Chondrocyte (in vitro differentiated cells): ENCODE measurements at places on chromosomes 13 and 19. TPM values are rescaled to one million over a fixed set of nuclear protein-coding genes. Genes with fewer than 3 reads are reported as not detected.

The LIN7B gene
- total RNA-seq, result 12.7 to 14.3 TPM (median 13.9 TPM) in 3 replicates

The KLK15 gene
- total RNA-seq, result not detected in 3 replicates

The PSG3 gene
- total RNA-seq, result 0.99 TPM in 1 of 3 replicates, not detected in the others

The FAM98C gene
- total RNA-seq, result 15.5 to 16.5 TPM (median 16.0 TPM) in 3 replicates

The CAMSAP3 gene
- total RNA-seq, result 0.41 to 0.42 TPM in 2 of 3 replicates, not detected in the other

The OR4F17 gene
- total RNA-seq, result not detected in 3 replicates

The NCCRP1 gene
- total RNA-seq, result not detected in 3 replicates

The MATK gene
- not detected in 3 replicates for total RNA-seq

The KXD1 gene
- 63.4 to 69.8 TPM (median 65.4 TPM) in 3 replicates for total RNA-seq

The MYDGF gene
- total RNA-seq, result 124 to 130 TPM (median 124 TPM) in 3 replicates

The TRAPPC5 gene
- total RNA-seq, result 94.3 to 107 TPM (median 97.2 TPM) in 3 replicates

The SUGP2 gene
- total RNA-seq, result 63.8 to 87.4 TPM (median 66.4 TPM) in 3 replicates

The TPTE2 gene
- total RNA-seq, result not detected in 3 replicates

DNA sequence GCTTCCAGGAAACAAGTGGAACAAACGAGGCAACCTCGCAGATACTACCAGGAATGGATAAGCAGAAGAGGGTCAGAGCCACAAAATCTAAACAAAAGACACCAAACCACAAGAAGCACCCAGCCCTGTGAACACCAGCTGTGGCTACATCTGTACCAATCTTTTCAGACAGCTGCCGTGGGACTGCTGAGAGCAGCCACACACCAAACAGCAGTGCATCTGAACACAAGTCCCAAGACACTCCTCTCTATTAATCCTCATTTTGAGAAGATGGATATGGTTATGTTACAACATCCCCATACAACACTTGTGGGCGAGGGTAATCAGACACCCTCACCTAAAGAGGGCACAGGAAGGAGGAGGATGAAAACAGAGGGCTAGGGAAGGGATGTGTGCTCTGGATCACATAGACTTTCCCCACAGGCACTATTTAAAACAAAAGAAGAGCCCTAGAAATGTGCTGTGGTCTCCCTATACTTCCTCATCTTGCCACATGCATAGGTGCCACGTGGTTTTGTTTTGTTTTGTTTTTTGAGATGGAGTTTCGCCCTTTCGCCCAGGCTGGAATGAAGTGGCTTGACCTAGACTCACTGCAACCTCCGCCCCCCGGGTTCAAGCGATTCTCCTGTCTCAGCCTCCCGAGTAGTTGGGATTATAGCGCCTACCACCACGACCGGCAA is 41.6 kb upstream of the ZNF14 start:
- no peak for DNase-seq

DNA sequence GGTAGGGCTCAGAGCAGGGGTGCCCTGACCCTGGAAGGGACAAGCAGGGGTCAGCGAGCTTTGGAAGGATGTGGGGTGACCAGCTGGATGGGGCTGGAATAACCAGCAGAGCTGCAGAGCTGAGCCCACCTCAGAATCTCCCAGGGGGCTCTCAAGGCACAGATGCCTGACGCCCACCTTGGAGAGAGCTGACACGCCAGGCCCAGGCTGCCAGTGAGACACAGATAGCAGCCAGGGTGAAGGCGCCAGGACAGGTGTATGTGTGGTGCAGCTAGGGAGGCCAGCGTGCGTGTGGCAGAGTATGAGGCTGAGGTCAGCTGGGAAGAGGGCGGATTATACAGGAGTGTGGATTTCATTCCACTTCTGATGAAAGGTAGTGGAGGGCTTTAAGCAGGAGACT is 8.9 kb downstream of the AP1M1 start:
- no peak for DNase-seq

DNA sequence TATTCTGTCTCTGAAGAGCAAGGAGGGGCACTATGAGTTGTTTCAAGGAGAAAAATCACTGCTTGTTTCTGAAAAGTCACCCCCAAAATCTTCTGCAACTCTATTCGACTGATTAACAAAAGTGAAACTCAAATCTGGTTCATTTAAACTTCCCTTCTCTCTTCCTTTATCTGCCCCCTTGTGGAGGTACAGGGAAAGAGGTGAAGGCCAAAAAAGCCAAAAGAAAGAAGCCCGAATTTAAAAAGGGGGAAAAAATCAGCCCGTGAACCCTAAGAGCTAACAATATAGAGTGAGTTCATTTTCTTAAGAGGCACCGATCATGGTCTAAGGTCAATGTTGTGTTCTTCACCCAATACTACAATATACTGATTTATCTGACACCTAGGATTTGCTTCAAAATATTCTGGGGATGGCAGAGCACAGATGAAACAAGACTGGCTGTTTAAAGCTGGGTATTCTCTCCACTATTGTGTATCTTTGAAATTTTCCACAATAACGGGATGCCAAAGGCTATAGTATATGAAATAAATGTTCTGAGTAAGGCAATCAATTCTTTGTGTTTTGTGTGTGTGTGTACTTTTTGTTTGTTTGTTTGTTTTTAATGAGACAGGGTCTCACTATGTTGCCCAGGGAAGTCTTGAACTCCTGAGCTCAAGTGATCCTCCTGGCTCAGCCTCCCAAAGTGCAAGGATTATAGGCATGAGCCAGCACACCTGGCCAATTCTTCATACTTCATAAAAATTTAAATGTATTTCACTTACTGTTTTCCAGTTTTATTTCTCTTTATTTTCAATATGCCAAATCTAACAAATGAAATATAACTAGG is 55.0 kb upstream of the EEF1AKMT1 start:
- no peak for DNase-seq

GRCh38 chr19:19444681-19445155 is 39.2 kb downstream of the GATAD2A start:
- DNase-seq, result no peak

GRCh38 chr19:6092329-6093286 is 17.7 kb downstream of the RFX2 start:
- DNase-seq, result no peak

- peak; percentile 64 for DNase-seq
These were observed 1383.4 kb upstream of the PCDH20 start for GRCh38 chr13:62799038-62799535.

DNA sequence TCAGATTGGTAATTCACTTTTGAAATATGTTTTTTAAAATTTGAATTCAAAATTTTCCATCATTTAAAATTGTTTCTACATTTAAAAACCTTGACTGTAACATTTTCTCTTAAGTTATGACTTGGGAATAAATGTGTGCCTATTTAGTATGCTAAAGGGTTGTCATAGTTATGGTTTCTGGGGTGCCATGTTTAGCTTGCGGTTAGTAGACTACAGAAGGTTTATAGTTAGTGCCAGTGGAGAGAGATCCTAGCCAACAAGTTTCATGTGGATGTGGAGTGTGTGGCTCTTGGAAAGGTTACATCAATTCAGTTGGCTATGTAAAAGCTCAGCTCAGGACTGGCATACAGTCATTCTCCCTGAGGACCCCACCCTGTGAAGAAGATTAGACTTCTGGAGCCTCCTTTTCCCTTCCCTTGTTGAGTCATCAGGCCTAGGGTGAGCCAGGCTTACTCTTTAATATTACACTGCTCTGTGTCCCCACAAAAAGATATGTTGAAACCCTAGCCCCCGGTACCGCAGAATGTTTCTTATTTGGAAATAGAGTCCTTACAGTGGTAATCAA is 20.4 kb downstream of the LMO7 start:
- no peak for DNase-seq

- DNase-seq, result no peak
These were observed 15.4 kb upstream of the MATK start for GRCh38 chr19:3801412-3802096.

DNA sequence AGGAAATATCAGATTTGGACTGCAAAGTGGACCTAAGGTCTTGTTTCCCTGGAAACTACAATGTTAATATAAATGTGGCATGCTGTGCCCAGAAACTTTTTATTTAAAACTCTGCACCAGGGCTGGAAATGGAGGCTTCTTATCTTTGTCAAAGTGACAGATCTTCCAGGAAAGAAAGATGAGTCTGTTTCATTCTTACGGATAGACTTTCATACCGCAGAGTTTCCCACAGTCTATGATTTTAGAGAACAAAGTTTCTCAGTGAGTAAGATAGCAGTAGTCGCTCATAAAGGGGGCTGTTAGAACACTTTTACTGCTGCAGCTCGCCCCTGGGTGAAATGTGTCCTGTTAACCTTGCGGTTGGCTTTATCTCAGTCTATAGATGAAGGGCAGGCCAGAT is 6.7 kb downstream of the CLEC11A start:
- DNase-seq, result no peak

DNA sequence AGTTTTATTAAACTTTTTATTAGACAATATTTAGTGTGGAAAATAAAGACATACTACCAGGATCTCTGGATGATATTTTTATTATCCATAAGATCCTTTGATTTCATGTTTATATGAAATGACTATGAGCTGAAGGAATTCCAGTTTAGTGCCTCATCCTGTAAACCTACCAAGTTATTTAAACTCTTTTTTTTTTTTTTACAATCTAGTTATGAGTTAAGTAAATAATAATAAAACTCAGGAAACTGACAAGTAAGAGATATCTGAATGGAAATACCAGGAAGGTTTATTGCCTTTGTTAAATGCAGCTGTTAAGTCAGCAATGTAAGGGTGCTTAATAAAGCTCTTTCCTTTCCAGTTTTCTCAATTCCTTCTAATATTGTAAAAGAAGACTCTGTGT is 53.9 kb downstream of the RXFP2 start:
- DNase-seq, result no peak

DNA sequence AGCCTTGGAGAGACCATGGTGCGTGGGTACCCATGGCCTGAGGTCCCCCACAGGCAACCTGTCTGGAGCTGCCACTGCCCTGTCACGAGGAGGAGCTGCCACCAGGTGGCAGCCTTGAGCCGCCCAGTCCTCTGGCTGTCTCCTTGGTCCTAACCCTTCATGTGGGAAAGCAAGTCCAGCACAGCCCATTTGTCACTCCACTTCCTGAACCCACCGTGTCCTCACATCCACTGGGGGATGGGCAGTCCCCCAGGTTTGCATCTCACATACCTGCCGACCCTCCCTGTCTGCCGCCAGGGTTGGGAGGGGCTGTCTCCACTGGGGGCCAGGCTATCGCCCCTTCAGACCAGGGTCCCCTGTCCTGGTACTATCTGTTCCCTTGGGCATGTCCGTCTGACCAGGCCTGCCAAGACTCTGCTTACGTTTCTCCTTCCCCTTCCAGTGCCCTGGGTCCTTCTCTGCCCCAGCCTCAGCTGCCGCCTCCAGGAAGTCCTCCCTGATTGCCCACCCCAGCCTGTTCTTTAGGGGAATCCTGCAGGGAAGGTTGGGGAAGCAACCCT is 4.5 kb downstream of the FAM174C start:
- DNase-seq, result no peak

DNA sequence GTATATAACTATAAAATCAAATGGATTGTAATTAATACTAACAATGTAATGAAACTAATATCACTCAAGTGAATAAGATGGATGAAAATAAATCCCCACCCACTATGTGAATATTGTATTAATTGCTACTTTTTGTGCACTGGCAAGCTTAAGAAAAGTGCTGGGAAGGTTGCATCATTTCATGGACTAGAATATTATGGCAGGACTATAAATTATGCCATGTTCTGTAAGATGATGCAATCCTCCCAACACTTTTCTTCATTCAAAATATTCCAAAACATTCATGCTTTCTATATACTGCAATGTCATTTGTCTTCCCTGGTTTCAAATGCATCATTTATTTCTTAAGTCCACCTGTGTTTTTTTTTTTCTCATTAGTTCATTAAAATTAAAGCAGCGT is 457.6 kb upstream of the GPC6 start:
- no peak for DNase-seq

DNA sequence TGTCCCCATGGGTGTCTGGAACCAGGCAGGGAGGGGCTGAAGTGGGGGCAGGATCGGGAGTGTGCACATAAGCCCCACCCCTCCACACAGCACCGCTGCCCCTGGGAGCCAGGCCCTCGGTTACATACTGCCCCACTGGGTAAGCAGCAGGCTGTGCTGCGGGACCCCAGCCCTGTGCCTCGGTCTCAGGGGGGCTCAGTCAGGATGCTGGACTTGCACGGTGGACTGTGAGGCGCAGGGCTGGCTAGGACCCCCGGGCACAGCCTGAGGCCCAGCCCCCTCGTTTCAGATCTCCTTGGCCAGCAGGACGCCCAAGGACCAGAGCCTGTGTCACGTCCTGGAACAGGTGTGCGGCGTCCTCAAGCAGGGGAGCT is 16.3 kb downstream of the MPND start:
- no peak for DNase-seq

DNA sequence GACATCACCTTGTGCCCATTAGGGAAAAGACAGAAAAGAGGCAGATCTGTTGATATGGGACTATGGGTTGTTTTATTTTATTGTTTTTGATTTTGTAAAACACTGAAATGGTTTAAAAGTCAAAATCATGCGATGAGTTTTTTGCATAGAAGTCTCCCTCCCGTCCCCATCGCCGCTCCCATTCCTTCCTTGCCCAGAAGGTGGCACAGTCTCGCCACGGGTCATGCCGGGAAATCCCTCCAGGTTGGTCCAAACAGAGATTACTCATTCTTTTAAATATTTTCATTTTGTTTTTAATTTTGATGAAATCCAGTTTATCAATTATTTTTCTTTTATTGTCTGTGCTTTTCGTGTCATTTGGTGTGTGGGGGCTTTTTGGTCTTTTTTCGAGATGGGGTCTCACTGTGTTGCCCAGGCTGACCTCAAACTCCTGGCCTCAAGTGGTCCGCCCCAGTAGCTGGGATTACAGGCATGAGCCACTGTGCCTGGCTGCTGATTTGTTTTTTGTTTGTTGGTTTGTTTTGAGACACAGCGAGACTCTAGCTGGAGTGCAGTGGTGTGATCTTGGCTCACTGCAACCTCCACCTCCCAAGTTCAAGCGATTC is 9.2 kb downstream of the PGPEP1 start:
- DNase-seq, result no peak

- no peak for DNase-seq
These were observed 6.6 kb upstream of the GIPC1 start for GRCh38 chr19:14502334-14503092.

DNA sequence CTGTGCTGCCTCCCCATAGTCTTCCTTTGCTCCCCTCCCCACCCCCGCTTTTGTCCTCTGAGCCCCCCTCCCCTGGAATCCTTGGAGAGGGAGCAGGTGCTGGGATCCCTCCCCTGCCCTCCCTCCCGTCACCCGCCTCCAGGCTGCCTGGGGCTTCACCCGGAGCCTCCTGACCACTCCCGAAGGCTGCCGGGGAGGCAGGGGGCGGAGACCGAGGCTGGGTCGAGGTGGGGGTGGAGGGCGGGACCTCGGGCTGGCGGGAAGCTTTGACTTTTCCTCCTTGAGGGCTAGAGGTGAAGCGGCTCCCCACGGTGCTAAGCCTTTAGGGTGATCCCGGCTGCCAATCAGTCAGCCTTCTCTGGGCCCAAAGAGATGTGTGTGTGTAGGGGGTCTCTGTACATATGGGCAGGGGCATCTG is 1.5 kb downstream of the KMT5C start:
- DNase-seq, result no peak

GRCh38 chr19:48413879-48414587 is 20.6 kb downstream of the GRIN2D start:
- DNase-seq, result no peak

DNA sequence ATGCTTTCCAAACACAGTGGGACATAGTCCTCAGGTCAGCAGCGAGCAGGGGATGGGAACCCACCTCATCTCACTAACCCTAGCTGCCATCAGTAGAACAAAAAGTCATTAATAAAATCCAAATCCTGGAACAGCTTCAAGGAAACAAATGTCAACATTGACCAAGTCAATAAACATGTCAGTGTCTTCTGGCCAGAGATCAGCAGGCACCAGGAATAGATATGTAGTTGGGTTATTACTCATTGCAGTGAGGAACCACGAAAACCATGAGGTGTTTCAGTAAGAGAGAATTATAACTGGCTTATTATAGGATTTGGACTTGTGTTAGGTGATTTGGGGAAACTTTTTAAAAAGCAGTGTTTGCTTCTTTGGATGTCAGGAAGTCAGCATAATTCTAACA is 17.1 kb upstream of the CD33 start:
- DNase-seq, result no peak
